GM03348 (cell line): ENCODE measurements at places on chromosomes 13 and 19.
A peak's percentile ranks its signal among the peaks of the same experiment; 100 is the strongest.

GRCh38 chr19:17775991-17776803 lies 18.7 kb upstream of the B3GNT3 start:
- peak; percentile 22 for DNase-seq

GRCh38 chr19:48489608-48490216 lies 20.5 kb downstream of the CYTH2 start:
- DNase-seq = peak; percentile 86

DNA sequence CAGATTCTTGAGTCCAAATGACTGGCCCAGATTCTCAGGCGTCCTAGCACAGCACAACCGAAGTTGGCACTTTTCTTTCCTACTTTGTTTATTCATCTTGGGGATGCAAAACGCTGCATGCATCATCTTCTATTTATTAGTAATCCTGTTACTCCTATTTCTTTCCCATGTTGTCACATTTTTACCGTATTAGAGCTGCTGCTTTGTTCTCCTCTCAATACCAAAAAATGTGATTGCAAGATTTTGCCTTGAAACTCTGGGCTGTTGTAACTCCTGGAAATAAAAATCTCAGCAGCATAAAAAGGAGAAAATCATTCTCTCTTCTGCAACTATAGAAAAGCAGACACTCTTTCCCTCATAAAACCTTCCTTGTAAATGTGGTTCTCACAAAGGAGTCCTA lies 12.9 kb upstream of the IGSF23 start:
- no peak for DNase-seq

GRCh38 chr13:73556902-73557301 lies 498.1 kb downstream of the KLF5 start:
- DNase-seq = no peak

GRCh38 chr19:14383661-14384555 lies 2.7 kb downstream of the ADGRE5 start:
- DNase-seq = peak; percentile 86

GRCh38 chr13:29914581-29914980 lies 64.2 kb upstream of the UBL3 start:
- no peak for DNase-seq

DNA sequence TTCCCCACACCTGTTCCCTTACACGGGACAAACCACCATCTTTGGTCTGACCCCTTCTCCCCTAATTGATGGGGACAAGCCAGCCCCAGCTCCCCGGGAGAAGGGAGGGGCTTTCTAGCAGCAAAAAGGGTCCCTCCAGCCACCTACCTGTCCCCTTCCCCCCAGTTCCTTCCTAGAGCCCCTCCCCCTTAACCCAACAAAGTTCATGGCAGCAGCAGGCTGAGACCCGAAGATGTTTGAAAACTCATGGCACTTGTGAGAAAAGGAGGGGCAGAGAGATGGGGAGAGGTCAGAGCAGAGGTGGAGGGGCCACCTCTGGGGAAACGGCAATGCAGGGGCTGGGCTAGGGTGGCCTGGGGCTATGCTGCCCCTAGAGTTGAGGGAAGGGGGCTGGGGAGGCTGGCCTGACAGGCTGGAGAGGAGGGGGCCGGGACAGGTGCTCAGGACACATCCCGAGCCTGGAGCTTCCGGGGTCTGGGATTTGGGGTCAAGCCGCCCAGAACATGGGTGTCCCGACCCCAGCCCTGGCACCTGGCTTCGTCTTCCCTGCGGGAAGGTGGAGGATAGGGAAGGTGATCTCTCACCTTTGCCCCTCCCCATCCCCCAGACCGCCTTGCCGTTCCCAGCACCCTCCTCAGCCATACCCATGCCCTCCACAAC lies 12.5 kb upstream of the ASF1B start:
- no peak for DNase-seq

GRCh38 chr19:45681391-45682015 lies 10.2 kb downstream of the SNRPD2 start:
- peak; percentile 93 for DNase-seq

- no peak for DNase-seq
Observed at GRCh38 chr13:48489666-48490065, 43.2 kb downstream of the RCBTB2 start.

- DNase-seq = no peak
Observed at GRCh38 chr13:46685006-46685730, 111.8 kb downstream of the ESD start.

- no peak for DNase-seq
Observed at GRCh38 chr13:20391597-20392452, 133.8 kb downstream of the CRYL1 start.

GRCh38 chr19:40425450-40426287 lies at the start of gene SERTAD1:
TSS of gene SERTAD1 (minus strand) at chr19:40425992. CDS start at chr19:40423546, 2,446 bp downstream.
- DNase-seq = peak; percentile 98

DNA sequence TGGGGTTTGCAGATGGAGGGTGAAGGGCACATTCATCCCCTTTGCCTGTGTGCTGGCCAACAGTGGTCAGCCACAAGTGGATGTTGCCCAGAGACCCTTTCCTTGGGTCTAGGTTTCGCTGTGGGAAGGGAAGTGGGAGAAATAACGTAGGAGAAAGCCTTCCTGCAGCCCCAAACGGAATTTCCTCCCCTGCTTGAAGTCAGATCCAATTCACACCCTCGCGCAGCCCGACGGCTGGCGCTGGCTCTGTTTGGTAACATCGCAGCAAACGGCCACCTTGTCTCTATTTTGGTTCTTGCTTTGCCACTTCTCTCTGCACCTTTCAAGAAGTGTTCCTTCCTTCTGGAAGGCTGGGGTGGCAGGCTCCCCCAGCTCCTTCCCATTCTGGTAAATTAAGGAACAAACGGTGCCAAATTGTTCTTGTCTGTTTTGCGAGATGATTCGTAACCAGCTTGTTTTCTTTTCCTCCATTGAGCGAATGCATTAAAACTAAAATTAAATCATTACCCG lies 45.4 kb downstream of the CHST8 start:
- no peak for DNase-seq

DNA sequence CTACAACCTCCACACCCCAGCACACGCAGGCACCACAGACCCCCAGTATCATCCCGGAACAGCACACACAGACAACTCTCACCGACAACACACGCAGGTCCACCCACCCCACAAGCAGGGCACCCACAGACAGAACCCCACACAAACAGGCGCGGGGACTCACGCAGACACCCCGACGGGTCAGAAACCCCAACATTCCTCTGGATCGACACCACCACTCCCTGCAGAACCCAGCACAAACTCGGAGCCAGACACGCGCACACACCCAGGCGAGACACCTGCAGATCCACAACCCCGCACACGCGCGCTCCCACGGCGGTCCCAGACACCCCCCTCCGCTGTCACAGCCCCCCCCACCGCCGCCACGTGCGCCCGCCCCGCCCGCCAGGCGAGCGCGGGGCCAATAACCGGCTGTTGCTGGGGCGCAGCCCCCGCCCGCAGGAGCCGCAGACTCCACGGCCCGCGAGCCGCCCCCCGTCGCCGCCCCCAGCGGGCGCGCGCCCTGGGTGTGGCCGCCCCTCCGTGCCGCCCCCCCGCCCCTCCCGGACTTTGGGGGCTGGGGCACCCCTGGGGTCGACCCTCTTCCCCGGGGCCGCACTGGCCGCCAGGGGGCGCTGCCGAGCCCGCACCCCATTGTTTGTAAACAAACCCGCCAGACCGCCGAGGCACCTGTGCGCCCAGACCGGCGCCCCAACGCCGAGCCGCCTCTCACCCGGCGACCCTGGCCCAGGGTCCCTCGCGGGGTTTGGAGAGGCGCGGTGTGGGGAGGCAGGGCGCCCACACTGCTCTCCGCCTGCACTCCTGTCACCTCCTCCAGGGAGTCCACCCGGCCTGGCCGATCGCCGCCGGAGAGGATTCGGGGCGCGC lies 712 bp downstream of the BBC3 start:
- peak; percentile 83 for DNase-seq

- DNase-seq = no peak
Observed at GRCh38 chr13:78177306-78177705, 258.7 kb upstream of the EDNRB start.

- DNase-seq = no peak
Observed at GRCh38 chr13:40251343-40252032, 415.0 kb downstream of the FOXO1 start.

DNA sequence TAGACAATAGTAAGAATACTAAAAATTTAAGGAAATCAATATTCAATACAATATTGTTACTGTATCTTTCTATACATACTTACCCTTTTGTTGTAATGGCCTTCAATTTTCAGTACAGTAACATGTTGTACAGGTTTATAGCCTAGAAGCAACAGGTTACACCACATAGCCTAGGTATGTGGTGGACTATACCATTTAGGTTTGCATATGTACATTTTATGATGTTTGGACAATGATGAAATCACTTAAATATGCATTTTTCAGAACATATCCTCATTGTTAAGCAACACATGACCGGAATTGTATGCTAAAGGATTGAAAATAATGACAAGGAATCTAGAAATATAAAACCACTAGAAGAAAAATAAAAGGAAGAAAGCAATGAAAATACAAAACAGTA lies 611.4 kb downstream of the DACH1 start:
- DNase-seq = no peak

GRCh38 chr13:43522788-43523187 lies 264.0 kb downstream of the ENOX1 start:
- DNase-seq = peak; percentile 60

- DNase-seq = peak; percentile 57
Observed at GRCh38 chr13:79491715-79492114, 10.8 kb downstream of the NDFIP2 start.

GRCh38 chr19:15220833-15221232 lies 11.4 kb downstream of the EPHX3 start:
- DNase-seq = no peak

DNA sequence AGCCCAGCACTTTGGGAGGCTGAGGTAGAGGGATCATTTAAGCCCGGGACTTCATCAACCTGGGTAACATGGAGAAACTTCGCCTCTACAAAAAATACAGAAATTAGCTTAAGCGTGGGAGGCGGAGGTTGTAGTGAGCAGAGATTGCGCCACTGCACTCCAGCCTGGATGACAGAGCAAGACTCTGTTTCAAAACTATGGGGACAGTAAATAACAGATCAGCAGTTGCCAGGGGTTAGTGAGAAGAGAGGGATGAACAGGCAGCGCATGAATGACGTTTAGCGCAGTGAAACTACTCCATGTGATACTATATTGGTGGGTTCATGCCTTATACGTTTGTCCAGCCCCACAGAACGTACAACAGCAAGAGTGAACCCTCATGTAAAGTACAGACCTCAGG lies 7.1 kb upstream of the ICAM3 start:
- no peak for DNase-seq

GRCh38 chr19:15812060-15812722 lies 3.3 kb downstream of the OR10H1 start:
- DNase-seq = no peak

GRCh38 chr13:28421676-28422410 lies 73.1 kb downstream of the FLT1 start:
- no peak for DNase-seq

GRCh38 chr13:52879950-52880741 lies 31.7 kb upstream of the PCDH8 start:
- DNase-seq = no peak

- DNase-seq = no peak
Observed at GRCh38 chr13:80473695-80474094, 132.8 kb upstream of the SPRY2 start.

DNA sequence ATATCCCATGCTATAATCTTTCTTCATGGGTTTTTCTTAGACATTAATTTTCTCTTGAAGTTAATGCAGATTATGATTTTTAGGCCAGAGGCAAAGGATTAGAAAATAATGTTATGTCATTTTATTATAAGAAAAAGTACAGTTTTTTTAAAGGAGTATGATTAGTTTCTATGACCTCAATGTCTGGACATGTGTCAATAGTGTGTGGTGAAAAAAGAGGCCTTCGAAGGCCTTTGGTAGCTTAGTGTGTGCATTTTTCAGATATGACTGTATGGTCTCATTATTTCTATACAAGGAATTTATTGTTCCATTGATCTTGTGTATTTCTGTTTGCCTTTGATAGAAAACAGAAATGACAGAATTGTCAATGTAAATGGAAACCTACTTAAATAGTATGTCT lies 195.6 kb downstream of the GPC5 start:
- no peak for DNase-seq

GRCh38 chr13:83150616-83151307 lies 731.5 kb downstream of the SLITRK1 start:
- DNase-seq = peak; percentile 4

- peak; percentile 27 for DNase-seq
Observed at GRCh38 chr13:28805193-28805819, 14.8 kb upstream of the MTUS2 start.

- DNase-seq = no peak
Observed at GRCh38 chr13:29459813-29460355, 135.6 kb downstream of the SLC7A1 start.

DNA sequence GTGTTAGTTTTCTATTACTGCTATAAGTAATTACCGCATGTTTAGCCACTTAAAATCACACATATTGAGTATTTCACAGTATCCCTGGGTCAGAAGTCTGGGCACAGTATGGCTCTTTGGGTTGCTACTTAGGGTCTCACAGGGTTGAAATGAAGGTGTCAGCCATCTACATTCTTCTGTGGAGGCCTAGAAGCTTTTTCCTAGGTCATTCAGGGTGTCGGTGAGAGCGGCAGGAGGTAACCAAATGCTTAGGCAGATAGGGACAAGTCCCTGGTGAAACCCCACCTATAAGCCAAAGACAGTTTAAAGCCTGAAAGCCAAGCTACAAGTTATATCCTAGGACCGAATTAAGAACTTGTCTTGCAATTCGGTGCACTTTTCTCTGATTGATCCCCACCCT lies 856.7 kb downstream of the PCDH17 start:
- no peak for DNase-seq

DNA sequence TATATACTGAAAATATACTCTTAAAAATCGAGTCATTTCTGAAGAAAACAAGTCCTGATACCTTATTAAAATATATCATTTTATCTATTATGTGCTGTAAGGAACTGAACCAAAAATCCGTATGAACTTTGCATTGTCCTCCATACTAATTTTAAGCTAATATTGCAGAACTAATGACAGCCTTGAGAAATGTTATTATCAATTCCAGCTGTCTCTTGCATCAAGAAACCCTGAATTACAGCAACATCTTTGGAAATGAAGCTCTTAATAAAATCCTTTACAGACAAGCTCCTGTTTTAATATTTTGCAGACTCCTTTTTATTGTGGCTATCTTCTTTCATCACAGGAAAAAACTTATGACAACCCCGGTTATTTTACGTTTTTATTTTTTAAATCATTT lies 1335.3 kb downstream of the EFNB2 start:
- DNase-seq = no peak

GRCh38 chr13:20399961-20400360 lies 125.7 kb downstream of the CRYL1 start:
- DNase-seq = no peak

- peak; percentile 70 for DNase-seq
Observed at GRCh38 chr13:47890146-47890814, 110.8 kb downstream of the SUCLA2 start.

GRCh38 chr13:99273128-99273527 lies 14.9 kb upstream of the GPR18 start:
- DNase-seq = no peak

- DNase-seq = no peak
Observed at GRCh38 chr13:33868343-33868994, 50.5 kb downstream of the RFC3 start.

GRCh38 chr13:108963846-108964600 lies 334.6 kb downstream of the MYO16 start:
- peak; percentile 53 for DNase-seq

- DNase-seq = no peak
Observed at GRCh38 chr13:110186231-110186855, 120.6 kb downstream of the COL4A1 start.

- DNase-seq = no peak
Observed at GRCh38 chr19:46410205-46411087, 2.9 kb downstream of the CCDC8 start.

- DNase-seq = no peak
Observed at GRCh38 chr19:29269641-29270040, 56.7 kb upstream of the UQCRFS1 start.

- DNase-seq = no peak
Observed at GRCh38 chr13:25608181-25608580, 236.4 kb downstream of the ATP8A2 start.

GRCh38 chr13:43537124-43537523 lies 249.6 kb downstream of the ENOX1 start:
- DNase-seq = no peak
